Femur (tissue), 1 donor: ENCODE measurements at places on chromosomes 1 and 21.
A peak's percentile ranks its signal among the peaks of the same experiment; 100 is the strongest.

DNA sequence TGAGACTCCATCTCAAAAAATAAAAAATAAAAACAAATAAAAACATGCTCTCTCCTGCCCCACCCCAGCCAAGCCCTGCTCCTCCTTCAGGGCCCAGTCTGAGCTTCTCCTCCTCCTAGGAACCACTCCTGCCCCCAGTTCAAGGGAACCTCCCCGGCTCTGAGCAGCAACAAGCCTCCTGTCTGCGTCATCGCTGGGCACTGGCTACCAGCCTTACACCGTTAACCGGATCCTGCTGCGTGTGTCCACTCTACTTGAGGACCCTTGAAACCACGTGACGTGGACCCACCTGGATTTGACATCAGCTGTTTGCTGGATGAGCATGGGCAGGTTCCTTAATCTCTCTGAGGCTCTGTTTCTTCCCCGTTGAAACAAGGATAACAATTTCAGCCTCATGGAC, 1.6 kb upstream of the TAS1R2 start:
- DNase-seq = no peak

DNA sequence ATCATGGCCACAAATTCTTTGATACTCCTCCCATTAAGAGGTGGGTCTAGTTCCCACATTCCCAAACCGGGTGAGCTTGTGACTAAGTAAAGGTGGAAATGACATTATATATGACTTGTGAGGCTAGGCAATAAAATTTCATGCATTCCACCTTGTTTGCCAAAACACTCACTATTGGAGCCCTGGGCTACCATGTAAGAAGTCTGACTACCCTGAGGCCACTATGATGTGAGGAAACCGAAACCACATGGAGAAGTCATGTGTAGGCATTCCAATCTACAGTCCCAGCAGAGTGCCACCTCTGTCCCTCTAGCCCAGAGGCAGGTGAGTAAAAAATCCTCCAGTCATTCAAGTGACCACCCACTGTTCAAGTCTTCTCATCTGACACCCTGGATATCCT, 17.9 kb upstream of the SMG7 start:
- DNase-seq = no peak

DNA sequence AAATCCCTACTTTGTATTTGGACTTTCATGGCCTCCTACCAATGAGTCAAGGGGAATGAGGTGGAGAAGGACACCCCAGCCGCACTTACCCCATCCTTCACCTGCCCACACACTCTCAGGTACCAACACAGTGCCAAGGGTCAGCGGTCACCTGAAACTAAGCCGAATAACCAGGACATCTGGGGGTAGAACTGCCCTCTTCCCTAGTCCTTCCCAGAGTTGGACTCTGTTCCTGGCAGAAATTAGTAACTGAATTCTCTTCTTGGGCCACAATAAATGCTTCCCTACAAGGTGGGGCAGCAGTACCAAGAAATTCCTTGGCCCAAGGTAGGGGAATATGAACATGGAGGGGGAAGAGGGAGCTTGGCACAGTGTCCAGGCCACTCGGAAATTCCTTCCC, 7.3 kb downstream of the SLC45A3 start:
- no peak for DNase-seq

DNA sequence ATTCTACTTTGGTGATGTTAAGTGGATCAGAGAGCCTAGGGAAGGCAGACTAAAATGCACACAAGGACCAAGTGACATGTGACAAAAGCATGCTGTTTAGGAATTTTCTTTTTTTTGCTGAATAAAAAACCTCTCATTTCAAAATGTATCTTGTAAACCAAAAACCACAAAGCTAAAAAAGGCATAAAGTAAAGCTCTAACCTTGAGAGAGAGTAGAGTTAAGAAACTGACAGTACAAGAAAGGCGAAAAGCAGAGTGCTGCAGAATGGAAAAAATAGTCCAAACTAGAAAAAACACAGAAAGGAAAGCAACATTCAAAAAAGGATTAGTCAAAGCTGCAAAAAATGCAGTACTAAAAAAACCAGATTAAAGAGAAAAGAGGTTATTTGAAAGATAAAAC, 76.5 kb downstream of the EPS15 start:
- no peak for DNase-seq

DNA sequence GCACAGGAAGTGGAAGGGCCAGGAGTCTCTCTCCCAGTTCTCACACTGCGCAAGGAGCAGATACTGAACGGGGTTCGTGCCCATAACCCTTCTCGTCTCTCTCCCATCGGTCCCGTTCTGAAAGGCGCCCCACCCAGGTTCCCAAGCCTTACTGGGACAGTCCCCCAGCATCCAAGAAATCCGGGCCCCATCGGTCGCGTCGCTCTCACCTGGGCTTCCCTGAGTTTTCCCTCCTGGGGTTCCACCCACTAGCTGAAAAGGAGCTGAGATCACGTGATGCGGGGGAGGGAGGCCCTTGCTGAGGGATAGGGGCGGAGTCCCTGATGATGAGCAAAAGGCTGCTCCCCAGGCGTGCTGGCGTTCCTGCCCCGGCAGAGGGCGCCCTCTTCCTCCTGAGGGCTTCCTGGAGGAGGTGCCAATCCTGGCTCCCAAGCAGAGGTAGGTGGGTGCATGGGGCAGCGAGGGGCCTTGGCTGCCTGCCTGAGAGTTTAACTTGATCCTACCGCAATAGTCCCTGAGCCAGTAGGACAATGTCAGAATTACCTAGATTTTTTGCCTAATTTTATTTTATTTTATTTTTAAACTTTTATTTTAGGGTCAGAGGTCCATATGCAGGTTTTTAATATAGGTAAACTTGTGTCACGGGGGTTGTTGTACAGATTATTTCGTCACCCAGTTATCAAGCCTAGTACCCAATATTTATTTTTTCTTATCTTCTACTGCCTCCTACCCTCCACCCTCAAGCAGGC, at the start of gene SPOCD1:
Gene SPOCD1 (minus strand): TSS at position 271 of the 749 bp plus-strand sequence. CDS start 689 bp downstream, outside the sequence.
- DNase-seq = peak; percentile 79
